ENCODE measurements at places on chromosomes 5 and 9.

DNA sequence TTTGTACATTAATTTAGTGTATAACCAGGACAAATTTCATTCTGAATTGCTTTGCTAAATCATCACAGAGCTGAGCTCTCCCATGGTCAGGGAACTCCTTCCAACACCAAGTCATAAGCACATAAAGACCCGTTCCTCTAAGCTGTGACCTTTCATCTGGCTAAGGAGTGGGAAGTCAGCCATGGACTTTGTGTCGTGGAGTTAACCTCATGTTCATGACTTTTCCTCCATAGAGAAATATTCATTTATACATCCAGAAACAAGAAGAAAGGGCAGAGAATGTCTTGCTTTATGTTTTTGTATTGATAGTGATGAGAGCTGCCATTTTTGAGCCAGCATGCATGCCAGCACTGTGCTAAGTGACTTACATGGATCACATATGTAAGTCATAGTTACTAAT is 97.5 kb downstream of the INIP start:
- DNase-seq, result no peak

DNA sequence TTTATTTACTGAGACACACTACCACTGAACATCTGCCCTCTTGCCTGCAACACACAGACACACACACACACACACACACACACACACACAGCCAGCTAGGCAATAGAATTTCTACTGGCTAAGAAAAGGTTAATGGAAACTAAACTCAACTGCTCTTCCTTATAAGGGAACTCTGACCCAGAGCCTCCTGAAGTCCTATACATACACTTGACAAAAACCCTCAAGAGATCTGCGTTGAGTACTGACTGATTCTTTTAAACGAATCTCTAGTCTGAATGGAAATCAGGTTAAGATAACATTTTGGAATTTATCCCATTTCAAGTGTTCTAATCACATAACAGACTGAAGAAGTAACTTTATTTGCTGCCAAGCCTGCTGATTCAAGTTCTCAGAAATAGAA is 25.9 kb upstream of the TRPM3 start:
- no peak for DNase-seq

DNA sequence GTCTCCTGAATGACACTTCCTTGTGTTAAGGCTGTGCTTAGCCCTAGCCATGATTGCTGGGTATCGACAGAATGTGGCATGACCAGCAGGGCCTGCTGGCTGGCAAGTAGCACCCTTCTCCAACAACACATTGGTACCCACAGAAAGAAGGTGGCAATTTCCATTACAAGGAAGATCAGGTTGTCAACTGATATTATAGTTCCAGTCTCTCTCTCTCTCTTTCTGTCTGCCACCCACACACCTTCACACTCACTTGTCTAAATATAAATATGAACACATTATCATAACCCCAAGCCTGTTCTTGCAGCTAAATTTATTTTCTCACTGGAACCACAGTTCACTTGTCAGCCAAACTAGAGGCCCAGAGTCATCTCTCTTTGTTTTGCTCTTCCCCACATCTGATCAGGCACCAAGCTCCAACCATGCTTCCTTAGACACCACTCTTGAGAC is 408.1 kb upstream of the PIK3R1 start:
- no peak for DNase-seq

GRCh38 chr5:146345578-146346366 is 7.1 kb downstream of the POU4F3 start:
- no peak for DNase-seq

- DNase-seq, result no peak
Observed at GRCh38 chr5:61746831-61747575, 414.9 kb downstream of the ZSWIM6 start.

DNA sequence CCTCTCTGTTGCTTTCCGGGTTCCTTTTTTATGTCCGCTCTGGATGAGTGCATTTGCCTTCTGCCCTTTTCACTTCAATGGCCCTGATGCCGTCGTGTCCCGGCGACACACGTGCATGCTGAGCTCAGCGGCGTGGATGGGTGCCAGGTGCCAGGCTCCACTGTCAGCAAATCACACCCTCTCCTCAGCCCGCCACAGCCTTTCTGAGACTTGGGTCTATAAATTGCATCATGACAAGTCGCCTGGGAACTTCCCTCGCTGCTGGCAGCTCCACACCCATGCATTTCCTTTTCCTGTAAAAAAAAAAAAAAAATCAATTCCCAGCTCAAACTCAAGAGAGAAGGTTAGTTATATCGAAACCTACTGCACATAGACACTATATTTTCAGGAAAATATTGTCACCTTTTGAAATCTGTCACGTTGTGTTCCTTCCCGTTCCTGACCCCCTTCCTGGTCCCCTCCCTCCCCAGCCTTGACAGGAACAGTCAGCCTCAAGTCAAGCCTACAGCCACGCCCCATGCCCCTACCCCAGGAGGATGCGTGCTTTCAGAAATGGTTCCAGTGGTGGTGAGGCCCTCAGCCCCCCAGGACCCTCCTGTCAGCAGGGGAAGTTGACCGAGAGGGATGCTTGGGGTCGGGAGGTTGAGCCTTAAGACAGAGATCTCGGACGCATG is 110.3 kb upstream of the PTCH1 start:
- DNase-seq, result peak; percentile 7

DNA sequence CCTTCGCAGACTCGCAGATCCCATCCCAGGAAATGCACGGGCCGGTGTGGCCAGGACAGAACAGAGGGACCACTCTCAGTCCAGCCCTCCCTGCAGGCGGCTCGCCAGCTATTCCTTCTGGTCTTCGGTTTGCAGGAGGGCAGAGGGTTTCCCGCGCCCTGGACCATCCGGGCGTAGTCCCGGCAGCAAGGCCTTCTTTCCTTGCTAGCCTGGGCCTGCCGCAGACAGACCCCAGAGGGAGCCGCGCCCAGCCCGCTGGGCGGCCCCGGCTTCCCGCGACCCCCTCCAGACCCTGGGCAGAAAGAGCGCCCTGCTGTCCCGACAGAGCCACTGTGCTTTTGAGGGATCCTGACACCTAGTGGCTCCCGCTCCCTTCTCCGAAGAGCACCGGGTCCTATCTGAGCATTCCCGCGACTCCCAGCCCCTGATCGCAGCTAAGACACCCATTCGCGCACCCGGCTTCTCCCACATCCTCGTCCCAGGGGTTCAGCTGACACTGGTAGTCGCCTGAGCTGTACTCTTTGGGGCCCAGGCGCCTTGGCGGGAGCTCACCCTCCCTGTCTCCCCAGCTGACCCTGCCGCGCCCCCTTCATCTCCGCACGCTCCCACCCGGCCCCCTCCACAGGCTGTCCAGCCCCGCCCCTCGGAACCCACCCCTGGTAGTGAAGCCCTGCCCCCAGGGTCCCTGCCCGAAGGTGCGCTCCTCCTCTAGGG is 1.1 kb downstream of the CFAP90 start:
- no peak for DNase-seq

DNA sequence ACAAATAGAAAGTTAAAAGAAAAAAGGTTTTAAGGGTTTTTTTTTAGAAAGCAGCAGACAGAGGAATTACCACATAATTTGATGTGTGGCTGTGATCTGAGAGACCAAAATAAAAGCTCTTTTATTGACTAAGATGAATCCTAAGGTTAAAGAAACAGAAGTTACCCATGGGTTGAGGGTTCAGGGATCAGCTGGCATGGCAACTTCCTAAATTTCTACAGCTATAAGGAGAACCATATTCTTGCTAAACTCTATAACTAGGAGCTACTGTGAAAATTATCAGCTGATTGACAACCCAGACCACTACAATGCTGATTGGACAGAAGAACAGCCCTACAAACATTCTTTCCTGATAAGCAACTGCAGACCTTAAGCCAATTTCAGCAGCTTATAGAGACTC is 40.2 kb downstream of the TMEM215 start:
- DNase-seq, result no peak
